NCI-H69 (cell line): ENCODE measurements at places on chromosomes 6 and 20.

- peak; percentile 72 for DNase-seq
Measured at GRCh38 chr6:111709615-111710398, 104.1 kb upstream of the TRAF3IP2 start.

DNA sequence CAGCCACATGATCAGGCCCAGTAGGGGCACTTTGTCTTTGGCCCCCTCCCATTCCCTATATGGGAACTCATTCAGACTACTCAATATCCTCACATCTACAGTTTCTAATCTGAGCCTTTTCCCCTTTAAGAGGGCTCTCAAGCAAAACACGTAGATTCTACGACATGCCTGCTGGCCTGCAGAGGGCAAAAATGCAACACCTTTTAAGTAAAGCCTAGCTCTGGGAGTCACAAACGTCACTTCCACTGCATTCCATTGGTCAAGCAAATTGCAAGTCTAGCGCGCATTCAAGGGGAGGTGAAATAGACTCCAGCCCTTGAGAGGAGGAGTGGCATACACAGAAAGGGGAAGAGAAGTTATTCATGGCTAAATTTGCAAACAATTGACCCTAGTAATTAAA lies 70.6 kb downstream of the CDC40 start:
- DNase-seq, result no peak

DNA sequence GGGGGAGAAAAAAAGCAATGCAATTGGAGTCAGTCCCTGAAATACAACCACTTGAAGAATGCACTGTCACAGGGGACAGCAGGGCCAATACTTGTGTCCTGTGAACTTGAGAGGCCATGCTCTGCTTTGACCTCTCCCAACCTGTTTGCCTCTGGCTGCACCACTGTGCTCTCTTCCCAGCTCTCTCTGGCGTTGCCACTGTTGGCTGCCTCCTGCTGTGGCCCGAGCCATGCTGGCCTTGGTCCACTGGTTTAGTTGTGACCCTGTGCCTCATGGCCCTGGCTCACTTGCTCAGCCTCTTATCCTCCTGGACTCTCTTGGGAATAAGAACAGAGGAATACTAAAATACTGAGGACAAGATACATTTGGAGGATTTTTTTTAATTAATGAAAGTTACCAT lies 14.5 kb upstream of the FBXO30 start:
- peak; percentile 15 for DNase-seq

DNA sequence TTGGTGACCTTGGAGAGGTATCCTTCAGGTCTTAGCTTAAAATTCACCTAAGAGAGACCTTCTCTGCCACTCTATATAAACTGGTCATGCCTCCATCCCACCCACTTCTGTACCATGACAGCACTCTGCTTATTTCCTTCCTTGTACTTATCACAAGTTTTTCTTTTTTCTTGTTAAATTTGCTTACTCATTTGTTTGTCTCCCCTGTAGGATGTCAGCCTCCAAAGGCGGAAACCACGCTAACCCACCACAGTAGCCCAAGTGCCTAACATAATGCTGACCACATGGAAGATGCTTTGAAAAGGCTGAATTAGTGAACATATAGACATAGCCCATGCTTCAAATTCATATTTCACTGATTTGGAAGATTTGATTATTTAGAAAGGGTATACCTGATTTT lies 5.4 kb downstream of the BMP6 start:
- no peak for DNase-seq

DNA sequence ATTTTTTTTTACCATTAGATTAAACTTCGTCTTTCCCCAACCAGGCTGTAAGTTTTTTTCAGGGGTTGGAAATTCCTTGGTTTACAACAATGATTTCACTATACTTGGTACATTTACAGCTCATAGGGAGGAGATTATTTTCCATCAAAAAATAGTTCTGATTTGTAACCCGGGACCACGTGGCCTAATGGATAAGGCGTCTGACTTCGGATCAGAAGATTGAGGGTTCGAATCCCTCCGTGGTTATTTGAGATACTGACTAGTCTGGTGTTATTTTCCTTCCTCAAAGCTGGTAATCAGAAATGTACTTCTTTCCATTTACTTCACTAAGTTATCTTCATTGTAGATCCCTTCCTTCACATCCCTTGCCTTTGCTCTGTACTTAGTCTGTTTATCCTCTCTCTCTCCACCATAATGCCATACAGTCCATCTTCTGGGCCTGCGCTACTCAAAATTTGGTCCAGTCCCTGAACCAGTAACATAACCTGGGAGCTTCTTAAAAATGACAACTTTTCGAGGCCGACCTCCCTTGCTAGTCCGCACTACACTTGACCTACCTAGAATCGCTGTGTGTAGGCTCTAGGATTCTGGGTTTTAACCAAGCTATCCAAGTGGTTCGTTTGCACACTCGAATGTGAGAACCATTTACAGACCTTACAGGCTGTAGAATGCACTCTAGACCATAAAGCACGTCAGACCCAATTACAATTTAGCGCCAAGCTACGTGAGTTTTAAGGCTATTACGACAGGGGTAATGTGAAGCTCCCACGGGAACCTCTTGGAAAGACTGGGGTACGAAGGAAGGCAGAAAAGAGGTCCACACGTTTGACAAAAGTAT lies 42.1 kb upstream of the BTN3A2 start:
- DNase-seq, result peak; percentile 95

DNA sequence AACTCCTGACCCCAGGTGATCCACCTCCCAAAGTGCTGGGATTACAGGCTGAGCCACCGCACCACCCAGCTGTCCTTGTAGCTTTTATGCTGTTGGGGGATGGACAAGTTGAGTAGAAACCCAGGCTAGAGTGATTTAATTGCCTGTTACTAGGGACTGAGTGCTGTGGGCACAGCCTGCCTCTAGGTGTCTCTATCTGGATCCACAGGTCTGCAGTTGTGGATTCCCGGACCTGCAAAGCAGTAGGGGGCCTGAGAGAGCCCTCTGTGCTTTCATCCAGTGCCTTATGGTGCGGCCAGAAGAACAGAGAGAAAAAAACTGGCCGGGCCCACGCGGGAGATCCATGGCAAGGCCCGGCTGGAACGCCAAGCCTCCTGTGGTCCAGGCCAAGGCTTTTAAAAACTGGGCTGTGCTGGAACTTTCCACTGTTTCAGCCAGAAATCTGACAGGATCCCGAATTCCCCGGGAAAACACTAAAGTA lies 5.2 kb downstream of the SIRPA start:
- peak; percentile 83 for DNase-seq

GRCh38 chr20:63309261-63310071 lies 16.5 kb downstream of the COL20A1 start:
- peak; percentile 34 for DNase-seq

GRCh38 chr6:6712449-6713403 lies 124.2 kb downstream of the LY86 start:
- peak; percentile 52 for DNase-seq

GRCh38 chr6:22028403-22029090 lies 268.3 kb downstream of the PRL start:
- no peak for DNase-seq

DNA sequence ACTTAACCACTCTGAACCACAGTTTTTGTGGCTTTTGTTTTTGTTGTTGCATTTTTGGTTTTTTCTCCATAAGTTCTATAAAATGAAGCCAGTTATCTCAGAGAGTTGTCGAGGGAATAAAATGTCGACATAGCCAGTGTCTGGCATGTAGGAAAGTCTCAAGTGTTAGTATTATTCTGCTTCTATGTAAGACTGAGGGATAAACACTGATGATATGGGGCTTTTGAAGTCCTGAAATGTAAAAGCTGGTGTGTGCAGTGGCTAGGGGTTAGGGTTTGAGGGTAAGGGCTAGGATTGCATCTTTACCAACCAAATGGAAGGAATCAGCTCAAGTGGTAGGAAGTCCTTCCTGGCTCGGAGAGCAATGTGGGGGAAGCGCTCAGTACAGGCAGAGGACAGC lies 59.2 kb downstream of the DAAM2 start:
- DNase-seq, result no peak
